ENCODE measurements at places on chromosomes 12 and 14.
A peak's percentile ranks its signal among the peaks of the same experiment; 100 is the strongest.

DNA sequence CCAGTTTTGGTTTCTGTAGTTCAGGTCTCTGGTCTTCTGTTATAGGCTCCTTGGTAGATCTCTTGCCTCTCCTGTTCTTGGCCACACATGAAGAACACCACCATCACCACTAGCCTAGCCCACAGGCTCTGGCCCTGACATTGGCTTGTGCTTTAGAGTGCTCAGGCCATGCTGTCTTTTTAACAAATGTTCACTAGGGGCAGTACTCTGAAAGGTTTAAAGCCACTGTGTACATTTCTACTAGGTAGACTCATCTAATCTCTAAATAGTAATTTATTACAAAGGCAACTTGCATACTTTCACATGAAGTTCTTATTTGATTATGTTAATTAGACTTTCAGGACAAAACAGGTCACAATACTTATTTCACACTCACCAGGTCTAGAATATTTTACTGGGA is 38.3 kb downstream of the PDE6H start:
- no peak for DNase-seq

DNA sequence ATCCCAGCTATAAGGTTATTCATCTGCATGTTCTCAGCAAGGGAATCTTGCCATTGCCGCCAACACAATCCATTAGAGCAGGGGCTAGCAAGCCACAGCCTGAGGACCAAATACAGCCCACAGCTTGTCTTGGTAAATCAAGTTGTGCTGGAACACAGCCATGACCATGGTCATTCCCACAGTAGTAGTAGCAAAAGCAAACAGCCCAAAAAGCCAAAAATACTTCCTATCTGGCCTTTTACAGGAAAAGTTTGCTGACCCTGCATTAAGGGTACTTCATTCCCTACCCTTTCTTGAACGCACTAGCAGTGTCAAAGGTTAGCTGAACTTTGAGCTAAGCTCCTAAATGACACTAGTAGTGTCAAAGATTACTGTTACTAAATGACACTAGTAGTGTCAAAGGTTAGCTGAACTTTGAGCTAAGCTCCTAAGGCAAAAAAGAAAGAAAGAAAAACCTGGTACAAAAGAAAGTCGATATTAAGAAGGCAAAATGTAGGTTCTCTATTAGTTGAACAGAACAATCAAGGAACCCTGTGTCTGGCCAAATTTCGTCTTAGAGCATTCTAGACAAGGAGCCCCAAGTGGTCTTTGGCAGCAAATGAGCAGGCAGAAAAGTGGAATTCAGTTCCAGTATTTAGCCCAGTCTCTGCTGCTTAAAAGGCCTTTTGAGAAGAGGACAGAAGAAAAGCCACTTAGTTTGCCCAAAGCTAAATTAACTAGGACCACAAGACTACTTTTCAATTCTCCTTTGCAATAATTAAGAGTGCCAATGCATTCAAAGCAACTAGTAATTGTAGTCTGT is 67.7 kb downstream of the NT5DC3 start:
- no peak for DNase-seq

DNA sequence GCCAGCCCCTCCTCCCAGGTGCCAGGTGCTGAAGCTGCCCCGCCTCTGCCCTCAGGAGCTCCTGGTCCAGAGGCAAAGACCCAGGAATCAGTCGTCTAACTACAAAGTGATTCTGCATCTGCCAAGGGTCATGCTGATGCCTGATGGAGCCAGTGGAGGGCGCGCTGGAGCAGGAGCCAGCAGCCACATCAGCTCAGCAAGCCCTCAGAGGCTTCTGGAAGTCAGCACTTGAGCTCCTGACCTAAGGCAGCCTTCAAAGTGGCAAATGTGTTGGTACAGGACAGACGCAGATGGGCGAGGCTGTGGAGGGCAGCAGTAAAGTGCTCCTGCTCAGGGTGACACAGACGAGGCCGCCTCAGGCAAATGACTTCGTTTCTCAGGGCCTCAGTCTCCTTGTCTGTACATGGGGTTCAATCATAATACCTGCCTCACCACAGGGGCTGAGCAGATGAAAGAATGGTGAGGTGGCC is 10.9 kb downstream of the C12orf43 start:
- no peak for DNase-seq

DNA sequence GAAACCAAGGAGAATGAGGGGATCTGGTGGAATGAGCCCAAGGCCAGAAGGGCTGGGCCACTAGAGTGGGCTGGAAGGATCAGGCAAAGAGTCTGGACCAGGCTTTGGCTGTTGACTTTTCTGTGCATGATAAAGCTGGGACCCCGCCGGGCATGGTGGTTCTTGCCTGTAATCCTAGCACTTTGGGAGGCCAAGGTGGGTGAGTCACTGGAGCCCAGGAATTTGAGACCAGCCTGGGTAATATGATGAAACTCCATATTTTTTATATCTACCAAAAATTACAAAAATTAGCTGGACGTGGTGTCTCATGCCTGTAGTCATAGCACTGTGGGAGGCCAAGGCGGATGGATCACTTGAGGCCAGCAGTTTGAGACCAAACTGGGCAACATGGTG is 393 bp upstream of the KLHL33 start:
- DNase-seq = no peak

GRCh38 chr14:26935733-26936132 is 337.9 kb upstream of the NOVA1 start:
- DNase-seq = no peak

GRCh38 chr12:121799156-121799841 is 4.5 kb upstream of the SETD1B start:
- DNase-seq = peak; percentile 66

- DNase-seq = peak; percentile 99
These were observed 4.4 kb upstream of the TNFAIP2 start for GRCh38 chr14:103118663-103119404.

GRCh38 chr12:46435625-46436024 is 63.1 kb upstream of the SLC38A2 start:
- DNase-seq = no peak

- peak; percentile 67 for DNase-seq
These were observed 17.9 kb upstream of the CAMKK2 start for GRCh38 chr12:121314431-121314830.

GRCh38 chr12:101490286-101490920 is 15.3 kb downstream of the SPIC start:
- no peak for DNase-seq

- DNase-seq = peak; percentile 52
These were observed 3.2 kb upstream of the SPTSSA start for GRCh38 chr14:34465069-34465859.

DNA sequence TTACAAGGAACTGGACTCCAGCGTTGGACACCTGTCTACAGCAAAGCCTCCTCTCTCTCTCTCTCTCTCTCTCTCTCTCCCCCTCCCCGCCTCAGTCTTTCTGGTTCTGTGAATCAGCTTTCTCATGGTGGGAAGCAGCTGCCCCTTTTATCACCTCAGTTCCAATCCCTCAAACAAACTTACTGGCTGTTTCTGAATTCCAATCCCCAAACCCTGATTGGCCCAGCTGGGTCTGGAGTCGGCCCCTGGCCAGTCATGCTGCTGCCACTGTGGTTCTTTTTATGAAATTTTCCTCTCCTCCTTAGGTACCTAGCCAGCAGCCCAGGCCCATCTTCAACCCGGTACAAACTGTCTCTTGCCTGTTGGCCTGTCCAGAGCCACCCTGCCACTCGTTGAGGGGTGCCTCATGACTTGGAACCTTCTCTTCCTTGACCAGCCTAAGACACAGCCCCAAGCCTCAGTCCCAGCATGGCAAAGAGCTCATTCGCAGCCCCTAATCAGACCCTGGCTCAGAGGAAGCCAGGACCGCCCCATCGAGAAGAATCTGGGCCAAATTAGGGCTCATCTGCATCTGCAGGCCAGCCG is 9.4 kb upstream of the MORN3 start:
- DNase-seq = no peak

GRCh38 chr14:76710056-76711010 is 50.9 kb upstream of the VASH1 start:
- peak; percentile 33 for DNase-seq

DNA sequence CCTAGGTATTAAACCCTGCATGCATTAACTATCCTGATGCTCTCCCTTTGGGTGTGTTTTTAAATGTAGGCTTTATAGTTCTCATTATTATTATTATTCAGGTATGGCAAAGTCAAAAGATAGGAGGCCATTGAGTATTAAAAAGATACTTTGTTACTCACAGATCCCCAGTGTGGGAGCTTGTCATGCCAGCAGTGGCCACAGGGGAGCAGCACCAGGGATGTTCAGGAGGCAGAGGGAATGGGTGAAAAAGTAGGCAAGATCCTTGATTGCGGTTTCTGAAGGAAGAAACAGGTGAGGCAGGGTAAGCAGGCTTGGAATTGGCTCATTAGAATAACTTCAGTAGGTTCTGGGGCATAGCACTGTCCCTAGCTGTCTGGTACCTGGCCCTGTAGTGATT is 382.2 kb downstream of the MED13L start:
- DNase-seq = no peak

GRCh38 chr12:65123435-65124063 is 2.4 kb upstream of the WIF1 start:
- DNase-seq = peak; percentile 61

GRCh38 chr14:97603201-97603600 is 806.0 kb downstream of the VRK1 start:
- DNase-seq = no peak

DNA sequence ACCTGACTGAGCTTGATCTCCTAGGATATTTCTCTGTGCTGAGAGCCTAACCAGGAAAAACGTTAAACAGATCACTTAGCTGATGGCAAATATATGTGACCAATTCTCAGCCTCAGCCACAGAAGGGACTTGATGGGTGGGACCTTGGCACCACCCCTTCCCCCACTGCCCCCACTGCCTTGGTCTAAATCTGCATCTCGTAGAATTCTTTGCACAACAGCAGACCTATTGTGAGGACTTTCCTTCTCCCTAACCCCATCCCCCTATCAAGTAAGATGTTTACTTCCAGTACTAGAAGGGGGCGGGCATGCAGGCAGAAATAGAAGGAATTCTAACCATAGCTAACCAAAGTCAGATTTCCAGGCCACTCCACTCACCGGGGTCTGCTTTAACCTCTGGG is 313.2 kb downstream of the PCNX1 start:
- DNase-seq = no peak

- DNase-seq = no peak
These were observed 20.1 kb downstream of the TSPAN9 start for GRCh38 chr12:3097186-3097804.

DNA sequence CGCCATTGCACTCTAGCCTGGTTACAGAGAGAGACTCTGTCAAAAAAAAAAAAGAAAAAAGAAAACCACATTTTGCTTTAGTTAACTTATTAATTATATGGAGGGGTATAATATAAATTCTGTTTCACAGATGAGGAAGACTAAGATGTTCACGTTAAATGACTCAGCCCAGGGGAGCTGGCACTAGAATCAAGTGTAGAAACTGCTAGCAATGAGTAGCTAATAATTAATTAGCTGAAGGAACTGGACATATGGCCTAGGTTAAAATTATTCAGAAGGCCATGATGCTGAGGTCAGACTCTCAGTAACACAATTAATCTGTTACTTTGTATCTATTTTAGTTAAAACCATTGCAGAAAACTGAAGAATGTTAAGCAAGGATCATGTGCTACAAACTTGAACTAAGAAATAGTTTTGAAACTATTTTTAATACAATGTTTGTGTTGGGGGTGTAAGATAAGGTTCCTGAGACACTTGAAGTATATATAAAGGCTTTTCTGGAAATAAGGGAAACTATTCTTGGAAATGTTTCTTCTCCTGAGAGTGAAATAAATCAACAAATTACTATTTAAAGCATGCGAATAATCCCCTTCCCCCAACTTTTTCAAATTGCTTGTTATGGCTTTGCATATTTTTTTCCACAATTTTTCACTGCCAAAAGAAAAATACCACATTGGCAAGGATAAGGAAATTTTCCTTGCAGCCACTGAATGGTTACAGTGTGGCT is 589.3 kb downstream of the SOX5 start:
- DNase-seq = no peak

Measured in inflammatory macrophage treated with lipopolysaccharide for 1 hour (primary cell).